ENCODE measurements at places on chromosomes 5 and 9.

- DNase-seq = no peak
Measured at GRCh38 chr5:71714911-71715310, 4.2 kb upstream of the CARTPT start.

DNA sequence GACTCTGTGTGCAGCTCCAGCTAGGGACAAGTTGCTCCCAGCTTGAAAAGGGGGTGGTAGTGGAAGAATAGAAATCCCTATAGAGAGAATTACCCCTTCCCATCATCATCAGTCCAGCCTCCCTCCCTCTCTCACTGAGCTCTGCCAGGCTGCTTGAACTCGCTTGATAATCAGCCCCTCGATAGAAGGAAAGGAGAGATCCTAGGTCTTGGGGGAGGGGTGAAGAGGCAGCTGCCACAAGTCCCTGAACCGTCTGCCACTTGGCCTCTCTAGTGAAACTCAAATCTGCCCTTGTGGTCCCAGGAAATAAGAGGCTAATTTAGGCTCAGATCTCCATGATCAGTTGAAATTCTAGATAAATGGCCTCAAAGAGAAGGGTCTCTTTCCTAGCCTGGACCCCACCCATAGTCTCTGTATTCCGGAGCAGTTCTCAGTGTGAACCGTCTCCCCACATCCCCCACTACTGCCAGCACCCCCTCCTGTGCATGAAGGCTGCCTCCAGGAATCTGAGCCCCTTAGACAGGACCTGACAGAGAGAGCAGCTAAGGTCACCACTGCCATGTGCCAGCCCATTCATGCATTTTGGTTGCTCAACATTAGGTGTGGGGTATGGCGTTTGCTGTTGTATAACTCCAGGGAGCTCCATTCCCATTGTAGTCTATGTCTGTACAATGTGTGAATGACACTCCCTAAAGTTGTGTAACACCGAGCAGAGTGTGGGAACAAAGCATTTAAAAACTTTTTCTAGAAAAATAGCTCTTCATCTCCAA, 5.5 kb downstream of the DNAJB5 start:
- no peak for DNase-seq

DNA sequence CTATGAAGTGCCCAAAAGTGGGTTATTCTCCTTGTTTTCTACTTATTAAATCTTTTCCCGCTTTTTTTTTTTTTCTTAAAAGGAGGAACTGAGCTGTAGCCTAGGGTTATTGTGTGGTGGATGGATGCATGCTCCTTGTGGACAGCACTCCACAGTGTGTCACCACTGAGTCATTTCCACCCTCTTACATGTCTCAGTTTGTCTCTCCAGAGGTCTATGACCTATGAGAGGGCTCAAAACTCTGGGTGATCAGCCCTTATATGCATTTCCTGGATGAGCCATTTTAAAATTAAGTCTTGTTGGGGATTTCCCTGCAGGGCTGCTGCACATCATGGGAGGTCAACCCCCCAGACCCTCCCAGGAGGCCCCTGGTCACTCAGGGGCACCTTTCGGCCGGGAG, 102.2 kb upstream of the MOCS2 start:
- no peak for DNase-seq

GRCh38 chr5:43215073-43215631, 23.1 kb downstream of the NIM1K start:
- no peak for DNase-seq

- DNase-seq = no peak
Measured at GRCh38 chr9:5840788-5841187, 7.9 kb upstream of the ERMP1 start.

DNA sequence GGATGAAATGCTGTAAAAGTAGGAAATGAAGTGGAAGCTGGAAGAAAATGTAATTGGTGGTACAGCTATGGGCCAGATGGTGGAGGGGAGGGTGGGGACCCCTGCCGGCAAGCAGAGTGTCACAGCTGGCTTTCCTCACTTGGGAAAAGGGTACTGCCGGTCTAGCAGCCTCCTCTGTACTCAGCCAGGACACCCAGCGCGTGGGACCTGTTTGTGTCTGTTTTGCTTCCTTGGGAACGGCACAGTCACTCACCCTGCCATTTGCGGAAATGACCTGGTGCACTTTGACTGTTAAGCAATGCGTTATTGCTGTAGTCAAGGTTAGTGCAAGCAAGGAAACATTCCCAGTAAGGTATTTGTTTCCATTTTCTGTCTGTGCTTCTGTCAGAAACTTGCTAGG, 10.1 kb downstream of the TMEM252 start:
- DNase-seq = no peak

DNA sequence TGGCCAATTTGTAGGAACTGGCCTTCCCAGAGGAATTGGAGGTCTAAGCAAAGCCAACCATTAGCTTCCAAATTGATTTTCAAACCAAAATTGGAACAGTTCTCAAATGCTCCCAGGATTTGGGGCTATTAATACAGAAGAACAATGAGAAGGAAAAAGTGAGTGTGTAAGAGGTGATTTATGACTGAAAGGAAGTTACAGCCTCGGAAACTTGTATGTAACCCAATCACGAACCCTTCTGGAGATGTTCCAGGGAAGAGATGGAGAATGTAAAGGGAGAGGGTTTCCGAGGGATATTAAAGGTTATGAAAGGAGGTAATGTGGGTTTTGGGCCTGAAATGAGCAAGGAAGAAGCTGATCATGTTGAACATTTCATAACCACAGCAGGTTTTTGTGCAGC, 93.2 kb upstream of the CXCL14 start:
- DNase-seq = no peak

GRCh38 chr9:13053504-13053903, 226.0 kb downstream of the MPDZ start:
- DNase-seq = no peak

DNA sequence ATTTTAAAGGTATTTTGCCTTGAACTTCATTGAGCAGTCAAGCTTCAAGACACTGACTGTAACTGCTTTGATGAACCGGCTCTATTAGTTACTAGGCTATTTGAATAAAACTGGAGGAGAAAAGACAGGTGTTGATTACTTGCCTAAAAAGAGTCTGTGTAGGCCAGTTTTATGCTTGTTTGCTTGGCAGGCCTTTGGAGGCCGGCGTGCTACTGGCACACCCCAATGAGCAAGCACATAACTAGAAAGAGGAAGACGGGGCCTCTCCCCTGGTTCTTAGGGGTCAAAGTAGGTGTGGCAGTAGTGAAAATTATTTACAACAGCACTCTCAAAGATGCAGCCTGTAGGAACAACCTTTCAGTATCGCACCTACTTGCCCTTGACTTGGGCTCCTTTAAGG, 2.1 kb upstream of the ZFR start:
- no peak for DNase-seq

DNA sequence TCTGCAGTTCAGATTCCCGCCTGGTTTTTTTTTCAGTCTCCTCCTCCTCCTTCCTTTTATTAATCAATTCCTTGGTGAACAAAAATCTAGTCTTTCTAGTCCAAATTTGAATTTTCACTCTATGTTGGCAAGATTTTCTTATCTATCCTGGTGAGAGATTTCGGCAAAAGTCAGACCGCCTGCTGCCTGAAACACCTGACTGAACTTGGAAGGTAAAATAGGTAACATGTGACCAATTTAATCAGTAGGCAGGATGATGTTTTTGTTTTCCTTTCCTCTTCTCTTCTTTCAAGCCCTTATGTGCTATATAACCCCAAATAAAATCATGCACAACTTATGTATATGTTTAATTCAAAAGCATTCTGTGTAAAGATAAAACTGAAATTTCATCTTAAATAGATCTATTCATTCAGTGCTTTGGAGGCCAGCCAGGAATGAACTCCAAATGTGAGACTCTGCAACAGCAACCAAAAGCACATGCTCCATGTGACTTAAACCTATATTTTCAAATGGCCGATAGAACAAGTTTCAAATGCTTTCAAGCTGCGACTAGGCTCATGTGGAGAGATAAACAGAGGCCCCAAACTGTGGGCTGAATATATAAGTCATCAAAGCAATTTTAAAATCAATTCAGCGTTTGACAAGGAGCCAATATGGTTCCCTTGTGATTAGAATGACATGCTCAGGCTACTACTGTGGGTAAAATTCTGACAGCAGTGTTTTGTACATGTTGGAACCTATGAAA, 100.4 kb upstream of the SEMA6A start:
- no peak for DNase-seq

DNA sequence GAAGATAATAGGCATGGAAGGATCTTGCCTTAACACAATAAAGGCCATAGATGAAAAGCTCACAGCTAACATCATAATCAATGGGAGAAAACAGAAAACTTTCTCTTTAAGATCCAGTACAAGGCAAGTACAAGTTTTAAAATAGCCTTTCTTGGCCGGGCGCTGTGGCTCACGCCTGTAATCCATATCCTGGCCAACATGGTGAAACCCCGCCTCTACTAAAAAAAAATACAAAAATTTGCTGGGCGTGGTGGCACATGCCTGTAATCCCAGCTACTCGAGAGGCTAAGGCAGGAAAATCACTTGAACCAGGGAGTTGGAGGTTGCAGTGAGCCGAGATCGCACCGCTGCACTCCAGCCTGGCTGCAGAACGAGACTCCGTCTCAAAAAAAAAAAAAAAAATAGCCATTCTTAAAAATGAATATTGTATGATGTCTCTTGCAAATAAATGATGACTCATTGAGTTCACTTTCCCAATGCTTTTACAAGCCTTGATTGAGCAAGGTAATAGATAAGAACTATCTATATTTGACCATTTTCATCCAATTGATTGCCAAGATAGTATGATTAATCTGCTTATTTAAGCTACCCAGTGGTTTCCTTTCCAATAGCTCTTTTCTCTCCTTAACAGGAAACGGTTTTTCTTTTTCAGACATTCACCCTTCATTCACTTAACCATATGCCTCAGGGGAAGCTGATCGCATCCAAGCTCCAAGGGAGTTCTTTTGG, 15.8 kb downstream of the CCDC152 start:
- DNase-seq = no peak

Measured in right renal pelvis (tissue), 4 donors.